T follicular helper cell (primary cell): ENCODE measurements at places on chromosomes 5 and 9.

- no peak for DNase-seq
Measured at GRCh38 chr5:16776611-16777251, 159.4 kb downstream of the MYO10 start.

DNA sequence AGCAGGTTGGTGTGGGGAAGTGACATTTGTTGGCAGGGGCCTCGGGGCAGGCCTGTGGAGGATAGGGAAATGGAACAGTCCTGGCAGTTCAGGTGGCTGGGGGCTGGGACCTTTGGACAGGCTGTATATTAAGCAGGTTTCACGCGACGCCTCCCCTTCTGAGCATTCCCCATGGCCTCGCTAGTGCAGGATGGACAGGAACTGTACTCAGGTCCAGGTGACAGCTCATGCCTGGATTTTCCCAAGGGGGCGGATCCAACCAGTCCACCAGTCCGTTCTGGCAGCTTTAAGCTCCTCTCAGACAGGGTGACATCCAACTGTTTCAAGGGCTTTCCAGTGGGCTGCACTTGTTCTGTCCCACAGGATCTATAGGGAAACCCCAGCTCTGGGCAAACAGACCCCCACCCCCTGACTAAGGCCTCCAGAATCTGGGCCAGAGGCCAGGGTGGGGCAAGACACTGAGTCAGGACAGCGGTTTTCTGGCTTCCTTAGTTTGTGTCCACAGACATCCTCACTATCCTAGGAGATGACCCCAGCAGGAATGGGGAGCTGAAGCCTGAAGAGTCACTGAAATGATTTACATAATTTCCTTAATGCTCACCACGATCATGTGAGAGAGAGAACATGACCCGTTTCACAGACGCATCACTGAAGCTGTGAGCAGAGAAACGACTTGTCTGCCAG lies 20.9 kb downstream of the CSF2 start:
- DNase-seq = no peak

DNA sequence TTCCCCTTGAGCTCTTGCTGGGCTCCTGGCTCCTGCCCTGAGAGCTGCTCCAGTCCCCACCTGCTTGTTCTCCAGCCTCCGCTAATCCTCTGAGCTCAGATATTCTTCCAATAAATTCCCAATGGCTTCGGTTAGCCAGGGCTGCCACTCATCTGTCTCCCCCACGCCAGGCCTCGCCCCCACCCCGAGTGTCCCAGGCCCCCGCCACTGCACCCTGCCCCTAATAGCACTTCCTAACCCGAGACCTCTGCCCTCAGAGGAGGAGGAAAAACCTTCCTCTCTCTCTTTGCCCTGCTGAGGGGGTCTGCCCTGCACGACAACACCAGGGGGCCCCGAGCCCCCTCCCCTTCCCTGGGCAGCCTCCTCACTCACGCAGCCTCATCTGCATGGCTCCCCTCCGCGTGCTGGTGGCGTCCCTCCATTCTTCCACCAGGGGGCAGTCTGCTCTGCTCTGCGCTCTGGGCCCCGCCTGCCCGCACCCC lies 5.4 kb upstream of the LCN15 start:
- DNase-seq = no peak

DNA sequence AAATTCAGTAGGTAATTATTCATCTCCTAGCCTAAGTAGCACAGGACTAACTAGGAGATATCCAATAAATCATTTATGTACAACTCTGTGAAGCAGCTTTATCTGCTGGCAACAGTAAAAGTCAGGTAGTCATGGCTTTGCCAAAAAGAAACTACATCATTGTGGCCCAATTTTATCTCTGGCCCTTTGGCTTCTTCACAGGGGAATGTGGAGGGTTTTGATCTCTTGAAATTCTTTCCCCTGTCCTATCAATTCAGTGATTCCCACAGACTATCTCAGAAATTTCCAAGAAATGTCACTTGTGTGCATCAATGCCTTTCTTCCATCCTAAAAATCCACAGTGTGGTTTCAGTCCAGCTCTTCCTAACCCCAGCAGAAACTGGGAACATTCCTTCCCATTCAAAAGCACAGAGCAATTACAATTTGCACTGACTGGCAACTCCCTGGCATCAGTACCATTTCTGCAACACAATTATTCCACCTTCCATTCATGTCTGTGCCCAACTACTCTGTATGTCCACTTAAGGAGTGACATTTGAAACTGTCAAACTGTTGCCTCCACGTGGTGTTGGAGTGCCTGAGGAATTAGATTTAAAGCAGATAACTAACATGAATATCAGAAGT lies 6.6 kb downstream of the CDC14B start:
- DNase-seq = no peak

GRCh38 chr9:6305954-6306563 lies 22.1 kb upstream of the TPD52L3 start:
- no peak for DNase-seq

GRCh38 chr5:149411738-149412519 lies 32.8 kb upstream of the IL17B start:
- DNase-seq = no peak

- no peak for DNase-seq
Measured at GRCh38 chr5:17287501-17288155, 70.2 kb downstream of the BASP1 start.

DNA sequence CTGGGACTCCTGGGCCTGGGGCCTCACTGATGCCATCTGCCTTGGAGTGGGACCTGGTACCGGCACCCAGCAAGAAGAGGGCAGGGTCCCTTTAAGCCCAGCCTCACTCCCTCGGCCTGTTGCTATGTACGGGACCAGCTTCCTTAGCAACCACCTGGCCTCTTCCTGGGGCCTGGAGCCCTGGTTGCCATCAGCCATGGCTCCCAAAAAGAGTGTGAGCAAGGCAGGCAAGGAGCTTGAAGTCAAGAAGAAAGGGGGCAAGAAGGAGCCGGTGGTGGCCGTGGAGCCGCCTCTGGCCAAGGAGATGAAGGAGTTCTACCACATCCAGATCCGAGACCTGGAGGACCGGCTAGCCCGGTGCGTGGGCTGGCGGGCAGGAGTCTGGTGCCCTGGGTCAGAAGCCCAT lies at the start of gene CFAP157:
Gene CFAP157 (plus strand): TSS at position 153 of the 406 bp plus-strand sequence. CDS start 44 bp downstream, at position 197.
- no peak for DNase-seq

- DNase-seq = peak; percentile 62
Measured at GRCh38 chr5:181181650-181182565, 23.1 kb downstream of the TRIM7 start.

DNA sequence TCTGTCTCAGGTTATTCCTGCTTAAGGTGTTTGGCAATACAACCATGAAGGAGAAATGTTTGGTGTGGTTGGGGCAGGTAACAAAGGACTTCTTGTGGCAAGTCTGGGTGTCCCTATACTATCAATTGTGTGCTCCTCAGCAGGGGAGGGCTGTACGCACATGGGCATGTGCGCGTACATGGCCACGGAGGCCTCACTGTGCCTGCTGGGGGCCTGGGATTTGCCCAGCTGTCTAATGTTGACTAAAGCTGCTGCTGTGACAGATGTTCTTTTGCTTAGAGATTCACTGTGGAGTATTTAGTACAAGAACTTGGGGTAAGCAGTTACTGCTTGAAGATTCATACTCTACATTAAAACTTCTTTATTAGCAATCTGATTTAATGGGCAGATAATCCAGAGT lies 97.5 kb downstream of the HSPA4 start:
- DNase-seq = no peak

DNA sequence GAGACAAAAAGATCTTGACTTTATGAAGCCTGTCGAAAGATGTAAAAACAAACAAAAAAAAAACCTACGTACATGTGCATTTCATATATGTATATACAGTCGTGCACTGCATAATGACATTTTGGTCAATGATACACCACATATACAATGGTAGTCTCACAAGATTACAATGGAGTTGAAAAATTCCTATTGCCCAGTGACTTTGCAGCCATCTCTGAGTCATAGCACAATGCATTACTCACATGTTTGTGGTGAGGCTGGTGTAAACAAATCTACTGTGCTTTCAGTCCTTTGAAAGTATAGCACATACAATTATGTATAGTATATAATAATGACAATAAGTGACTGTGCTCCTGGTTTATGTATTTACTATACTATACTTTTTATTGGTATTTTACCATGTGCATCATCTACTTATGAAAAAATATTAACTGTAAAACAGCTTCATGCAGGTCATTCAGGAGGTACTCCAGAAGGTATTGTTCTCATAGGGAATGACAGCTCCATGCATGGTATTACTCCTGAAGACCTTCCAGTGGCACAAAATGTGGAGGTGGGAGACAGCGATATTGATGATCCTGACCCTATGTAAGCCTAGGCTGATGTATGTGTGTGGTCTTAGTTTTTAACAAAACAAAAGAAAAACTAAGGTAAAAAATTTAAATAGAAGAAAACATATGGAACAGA lies 73.7 kb upstream of the FST start:
- no peak for DNase-seq
